ENCODE measurements at places on chromosomes 7 and 10.
A peak's percentile ranks its signal among the peaks of the same experiment; 100 is the strongest.

- DNase-seq: no peak
Measured at GRCh38 chr7:93948106-93948505, 26.6 kb downstream of the GNG11 start.

DNA sequence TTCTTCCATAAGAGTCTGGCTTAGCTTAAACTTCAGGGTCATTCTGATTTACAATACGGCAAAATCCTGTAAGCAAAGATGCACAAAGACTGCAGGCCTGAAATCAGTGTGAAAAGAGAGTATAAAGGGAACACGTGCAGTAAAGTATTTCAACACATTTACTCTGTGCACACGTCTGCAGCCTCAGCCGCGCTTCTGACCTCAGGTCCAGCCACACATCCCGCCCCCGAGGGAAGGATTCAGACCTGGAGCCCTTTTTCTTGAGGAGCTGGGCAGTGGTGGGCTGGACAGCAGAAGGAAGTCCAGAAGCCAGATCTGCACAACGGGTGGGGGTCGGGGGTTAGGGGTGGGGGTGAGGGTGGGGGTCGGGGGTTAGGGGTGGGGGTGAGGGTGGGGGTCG, 58.9 kb upstream of the FAM20C start:
- no peak for DNase-seq

DNA sequence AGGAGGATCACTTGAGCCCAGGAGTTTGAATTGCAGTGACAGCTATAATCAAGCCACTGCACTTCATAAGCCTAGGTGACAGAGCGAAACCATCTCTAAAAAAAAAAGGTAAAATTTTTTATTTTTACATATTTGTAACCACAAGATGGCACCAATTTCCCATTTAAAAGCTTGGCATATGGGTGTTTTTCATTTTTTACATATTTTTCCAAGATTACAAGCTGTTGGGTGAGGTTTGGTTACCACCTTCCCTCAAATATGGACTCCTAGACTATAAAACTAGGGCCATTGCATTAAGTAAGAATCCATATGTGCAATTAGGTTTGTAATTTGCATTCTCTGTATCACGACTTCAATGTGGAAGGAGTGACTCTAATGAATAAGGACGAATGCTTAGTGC, 129.3 kb upstream of the ACBD5 start:
- DNase-seq: no peak

DNA sequence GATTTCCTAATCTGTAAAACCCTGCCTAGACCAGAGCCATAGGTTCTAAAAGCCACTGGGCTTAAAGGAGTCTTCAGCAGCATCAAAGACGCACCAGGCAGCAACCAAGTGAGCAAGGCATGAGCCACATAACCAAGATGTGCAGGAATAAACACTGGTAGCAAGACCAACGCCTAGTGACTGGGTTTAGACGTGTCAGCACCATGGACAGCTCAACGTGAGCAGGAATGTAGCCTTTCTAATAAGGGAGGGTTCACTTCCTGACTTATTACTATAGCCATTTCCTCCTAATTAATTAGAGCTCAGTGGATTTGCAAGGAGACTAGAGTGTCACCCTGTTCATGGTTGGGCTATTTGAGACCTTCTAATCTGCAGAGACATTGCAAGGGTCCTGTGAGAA, 223.7 kb downstream of the LHFPL3 start:
- DNase-seq: peak; percentile 57

DNA sequence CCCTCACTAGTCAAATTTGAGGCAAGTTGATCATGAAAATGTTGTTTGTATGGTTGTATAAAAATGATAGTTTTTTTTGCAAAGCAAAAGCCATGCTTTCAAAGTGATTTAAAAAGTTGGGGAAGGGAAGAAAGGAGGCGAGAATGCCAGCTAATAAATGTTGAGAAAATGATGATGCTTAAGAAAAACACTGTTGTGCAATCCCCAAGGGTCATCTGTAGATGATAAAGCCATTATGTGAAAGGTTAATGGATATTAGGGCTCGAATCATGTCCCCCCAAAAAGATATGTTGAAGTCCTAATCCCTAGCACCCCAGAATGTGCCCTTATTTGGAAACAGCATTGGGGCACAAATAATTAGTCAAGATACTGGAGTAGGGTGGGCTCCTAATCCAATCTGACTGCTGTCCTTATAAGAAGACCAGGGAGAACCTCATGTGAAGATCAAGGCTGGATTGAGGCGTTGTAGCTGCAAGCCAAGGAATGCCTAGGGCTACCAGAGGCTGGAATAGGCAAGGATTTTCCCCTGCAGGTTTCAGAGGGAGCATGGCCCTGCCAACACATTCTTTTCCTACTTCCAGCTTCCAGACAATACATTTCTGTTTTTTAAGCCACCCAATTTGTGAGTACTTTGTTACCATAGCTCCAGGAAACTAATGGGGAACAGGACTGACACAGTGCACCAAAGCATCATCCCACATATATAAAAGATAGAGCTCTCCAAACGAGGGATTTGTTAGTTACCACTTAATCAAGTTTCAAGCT, 35.4 kb upstream of the MKLN1 start:
- no peak for DNase-seq

GRCh38 chr10:76337641-76338040, 906.2 kb downstream of the LRMDA start:
- DNase-seq: no peak

- no peak for DNase-seq
Measured at GRCh38 chr10:3761021-3761686, 23.9 kb downstream of the KLF6 start.

All from NT2/D1 (cell line).